Fibroblast of the aortic adventitia (primary cell): ENCODE measurements at places on chromosomes 1 and 21.
A peak's percentile ranks its signal among the peaks of the same experiment; 100 is the strongest.

DNA sequence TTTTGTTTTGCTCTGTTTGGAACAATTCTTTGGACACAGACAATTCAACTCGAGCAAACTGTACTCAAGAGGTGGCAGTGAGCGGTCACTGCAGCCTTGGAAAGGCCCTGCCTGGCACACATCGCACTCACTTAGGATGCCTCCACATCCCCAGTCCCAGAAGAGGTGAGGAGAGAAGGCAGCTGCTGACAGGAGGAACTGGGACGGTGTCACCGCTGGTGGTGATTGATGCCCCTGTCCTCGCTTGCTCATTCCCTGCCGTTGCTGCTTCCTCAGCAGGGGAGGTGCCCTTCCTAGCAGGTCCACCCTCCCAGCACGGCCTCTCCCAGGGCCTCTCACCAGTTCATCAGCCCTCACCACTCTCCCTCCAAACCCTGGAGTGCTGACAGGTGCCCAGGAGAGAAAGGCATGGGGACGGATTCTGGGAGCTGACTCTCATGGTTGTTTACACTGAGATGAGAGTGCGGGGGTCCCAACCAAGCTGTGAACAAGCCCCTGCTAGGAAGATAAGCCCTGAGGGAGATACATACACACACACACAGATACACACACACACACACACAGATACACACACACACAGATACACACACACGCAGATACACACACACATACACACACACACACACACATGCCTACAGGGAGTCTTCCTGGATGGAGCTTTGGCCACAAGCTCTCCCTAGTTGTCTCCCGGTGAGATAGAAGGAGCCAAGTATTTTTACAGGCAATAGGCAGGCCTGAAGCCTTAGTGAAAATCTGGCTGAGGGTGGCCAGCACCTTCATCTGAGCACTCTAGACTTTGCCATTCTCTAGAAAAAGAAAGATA is 101.1 kb downstream of the CDC7 start:
- no peak for DNase-seq

DNA sequence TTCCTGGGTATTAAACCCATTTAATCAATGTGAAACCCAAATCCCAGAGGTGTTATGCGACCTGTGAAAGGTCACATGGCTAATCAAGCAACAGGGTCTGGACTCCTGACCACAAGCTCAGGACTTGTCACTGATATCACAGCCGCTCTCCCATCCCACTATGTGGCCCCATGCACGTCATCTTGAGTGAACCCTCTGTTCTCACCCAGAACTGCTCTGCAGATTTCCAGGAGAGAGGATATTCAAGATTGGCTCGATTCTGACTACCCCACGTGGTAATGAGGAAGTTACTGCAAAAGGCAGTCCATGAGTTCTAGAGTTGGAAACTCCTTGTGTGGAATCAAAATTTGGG is 173.5 kb upstream of the ETV3 start:
- DNase-seq, result no peak

- peak; percentile 40 for DNase-seq
Observed at GRCh38 chr1:67642629-67643028, 42.4 kb upstream of the GADD45A start.

- no peak for DNase-seq
Observed at GRCh38 chr1:181190364-181191035, 102.0 kb downstream of the IER5 start.

DNA sequence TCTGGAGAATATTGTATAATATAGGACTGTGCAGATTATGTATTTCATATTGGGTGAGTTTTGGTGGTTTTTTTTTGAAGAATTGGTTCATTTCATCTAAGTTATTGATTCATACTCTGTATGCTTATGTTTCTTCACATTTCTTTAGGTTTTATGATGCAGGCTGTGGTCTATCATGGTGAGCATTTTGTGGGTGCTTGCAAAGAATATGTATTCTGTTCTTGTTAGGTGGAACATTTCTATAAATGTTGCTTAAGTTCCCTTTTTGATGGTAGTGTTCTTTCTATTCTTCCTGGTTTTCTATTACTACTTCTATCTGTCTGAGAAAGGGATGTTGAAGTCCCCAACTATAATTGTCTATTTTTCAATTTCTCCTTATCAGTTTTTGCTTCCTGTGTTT is 42.6 kb downstream of the PKN2 start:
- no peak for DNase-seq

DNA sequence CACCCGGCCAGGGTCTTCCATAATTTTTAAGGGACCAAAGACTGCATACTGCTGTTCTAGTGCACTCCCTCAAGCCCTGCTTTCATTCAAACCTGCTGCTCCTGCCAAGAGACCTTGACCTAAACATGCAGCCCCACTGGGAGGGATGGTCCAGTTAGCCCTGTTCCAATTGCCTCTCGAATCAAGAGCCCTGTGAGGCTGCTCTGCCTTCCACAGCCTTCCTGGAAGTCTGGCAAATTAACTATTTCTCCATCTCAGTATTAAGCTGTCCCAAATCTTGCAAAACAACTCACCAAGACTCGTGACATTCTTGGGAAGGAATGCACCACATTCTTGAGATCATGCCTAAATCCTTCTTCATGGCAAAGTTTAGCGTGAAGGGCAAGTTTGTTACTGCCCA is 231.3 kb downstream of the C1orf94 start:
- peak; percentile 43 for DNase-seq

DNA sequence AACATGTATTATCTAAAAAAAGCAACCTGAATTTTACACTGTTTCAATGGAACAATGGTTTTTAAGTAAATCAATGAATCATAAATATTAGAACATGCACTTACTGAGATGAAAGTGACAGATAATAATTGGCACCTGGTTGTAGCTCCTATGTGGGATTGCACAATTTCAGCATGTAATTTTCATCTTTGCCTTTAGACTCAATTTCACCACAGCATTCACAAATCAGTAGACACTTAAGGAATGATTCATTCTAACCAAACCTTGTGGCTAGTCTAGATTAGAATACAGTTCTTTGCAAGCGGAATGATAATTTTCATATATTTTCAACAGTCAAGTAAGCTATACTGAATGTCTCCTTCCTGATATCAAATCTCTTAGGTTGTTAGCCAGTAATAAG is 853.4 kb downstream of the KCNT2 start:
- DNase-seq, result no peak

DNA sequence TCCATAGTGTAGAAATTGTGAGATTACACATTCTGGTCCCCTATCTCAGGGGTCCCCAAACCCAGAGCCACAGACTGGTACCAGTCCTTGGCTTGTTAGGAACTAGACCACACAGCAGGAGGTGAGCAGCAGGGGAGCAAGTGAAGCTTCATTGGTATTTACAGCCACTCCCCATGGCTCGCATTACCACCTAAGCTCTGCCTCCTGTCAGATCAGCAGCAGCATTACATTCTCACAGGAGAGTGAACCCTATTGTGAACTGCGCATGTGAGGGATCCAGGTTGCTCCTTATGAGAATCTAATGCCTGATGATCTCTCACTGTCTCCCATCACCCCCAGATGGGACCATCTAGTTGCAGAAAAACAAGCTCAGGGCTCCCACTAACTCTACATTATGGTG is 229.7 kb upstream of the IRF2BP2 start:
- no peak for DNase-seq

- peak; percentile 76 for DNase-seq
Observed at GRCh38 chr1:204941421-204942338, 71.0 kb downstream of the NFASC start.
